ENCODE measurements at places on chromosomes 16 and 17.

DNA sequence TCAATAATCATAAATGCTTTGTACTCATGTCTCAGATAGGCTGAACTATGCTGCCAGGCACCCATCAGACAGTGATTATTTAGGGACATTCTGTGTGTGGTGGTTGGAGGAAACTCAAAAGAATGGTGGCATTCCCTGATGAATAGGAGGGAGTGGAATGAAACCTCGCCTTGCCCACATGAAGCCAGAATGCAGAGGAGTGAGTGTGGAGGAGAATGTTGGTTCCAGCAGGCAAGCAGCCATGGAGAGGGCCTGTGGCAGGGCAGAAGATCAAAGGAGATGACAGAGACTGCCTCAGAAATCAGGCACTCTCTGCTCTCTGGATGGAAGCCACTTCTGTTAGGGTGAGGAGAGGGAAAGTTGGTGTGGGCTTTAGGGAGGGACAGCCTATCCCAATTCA is 22.5 kb downstream of the KCTD19 start:
- no peak for DNase-seq

DNA sequence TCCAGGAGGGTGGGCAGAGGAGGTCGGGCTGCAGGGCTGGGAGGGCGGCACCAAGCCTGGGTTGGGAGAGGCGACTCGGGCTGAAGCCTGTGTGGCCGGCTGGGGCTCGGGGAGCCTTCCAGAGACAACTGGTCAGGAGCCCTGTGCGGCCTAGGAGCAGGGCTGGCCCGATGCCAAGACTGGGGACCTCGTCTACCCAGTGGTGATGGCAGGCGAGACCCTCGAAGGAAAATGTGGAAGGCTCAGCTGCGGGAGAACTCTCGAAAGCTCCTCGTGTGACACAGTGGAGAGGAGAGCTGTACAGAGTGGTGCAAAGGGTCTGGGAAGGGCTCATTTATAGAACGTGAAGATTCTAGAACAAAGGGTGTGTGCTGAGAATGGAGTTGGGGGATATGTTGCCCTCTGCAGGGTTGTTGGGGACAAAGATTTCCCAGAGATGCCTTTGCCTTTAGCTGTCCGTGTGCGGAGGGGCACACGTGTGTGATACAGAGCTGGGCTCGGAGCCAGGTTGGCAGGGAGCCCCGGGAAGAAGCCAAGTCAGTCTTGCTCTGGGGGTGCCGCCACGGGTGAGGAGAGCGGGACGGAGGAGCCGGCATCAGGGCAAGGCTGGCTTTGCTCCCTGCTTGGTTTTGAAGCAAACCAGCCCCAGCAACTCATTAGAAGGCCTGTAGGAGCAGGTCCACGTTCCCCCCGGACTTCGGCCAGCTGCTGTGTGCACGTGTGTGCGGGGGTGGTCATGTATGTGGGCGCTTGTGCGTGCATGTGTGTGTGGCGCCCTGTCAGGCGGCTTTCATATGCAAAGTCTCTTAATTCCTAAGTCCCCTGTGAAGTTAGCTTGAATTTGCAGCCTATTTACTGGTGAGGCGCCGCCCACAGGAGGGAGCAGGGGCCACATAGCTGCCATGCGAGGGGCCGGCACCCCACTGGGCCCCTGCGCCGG is 132.4 kb upstream of the CHMP6 start:
- DNase-seq, result no peak

DNA sequence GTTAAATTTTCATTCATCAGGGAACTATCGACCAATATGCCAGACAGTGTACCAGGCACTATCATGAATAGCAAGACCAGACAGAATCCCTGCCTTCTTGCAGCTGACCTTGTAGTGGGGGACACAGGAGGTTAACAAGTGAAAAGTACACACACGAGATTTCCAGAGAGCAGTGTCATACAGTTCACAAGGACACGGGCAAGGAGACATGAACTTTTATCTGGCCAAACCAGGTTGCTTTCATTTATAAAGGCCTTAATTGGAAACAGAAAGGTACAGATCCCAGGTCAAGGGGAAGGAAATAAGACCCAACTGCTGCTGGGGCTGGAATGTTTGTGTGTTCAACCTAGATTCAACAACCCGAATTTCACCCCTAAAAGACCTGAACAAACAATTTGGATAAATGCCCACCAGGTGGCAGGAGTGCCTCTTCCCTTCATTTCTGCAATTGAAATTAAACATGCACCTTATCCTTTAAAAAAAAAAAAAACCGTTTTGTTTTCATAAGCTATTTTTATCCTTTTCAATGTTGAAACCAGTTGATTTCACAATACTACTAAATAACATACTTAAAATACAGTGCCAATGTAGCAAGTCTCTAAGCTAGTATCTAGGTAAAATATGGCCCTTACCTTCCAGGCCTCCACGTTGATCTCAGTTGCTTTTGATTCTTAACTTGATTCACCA is 65.9 kb downstream of the EMP2 start:
- no peak for DNase-seq

GRCh38 chr17:17086585-17086984 is 44.3 kb downstream of the MPRIP start:
- DNase-seq, result no peak

- peak; percentile 87 for DNase-seq
Measured at GRCh38 chr17:81101614-81102306, 63.5 kb upstream of the PVALEF start.

DNA sequence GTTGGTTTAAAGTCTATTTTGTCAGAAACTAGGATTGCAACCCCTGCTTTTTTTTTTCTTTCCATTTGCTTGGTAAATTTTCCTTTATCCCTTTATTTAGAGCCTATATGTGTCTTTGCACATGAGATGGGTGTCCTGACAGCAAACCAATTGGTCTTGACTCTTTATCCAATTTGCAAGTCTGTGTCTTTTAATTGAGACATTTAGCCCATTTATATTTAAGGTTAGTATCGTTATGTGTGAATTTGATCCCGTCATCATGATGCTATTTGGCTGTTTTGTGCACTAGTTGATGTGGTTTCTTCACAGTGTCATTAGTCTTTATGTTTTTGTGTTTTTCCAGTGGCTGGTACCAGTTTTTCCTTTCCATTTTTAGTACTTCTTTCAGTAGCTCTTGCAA is 127.7 kb upstream of the ZNF267 start:
- no peak for DNase-seq

GRCh38 chr16:78024159-78024558 is 1.8 kb downstream of the CLEC3A start:
- no peak for DNase-seq

GRCh38 chr16:72199761-72200337 is 27.9 kb upstream of the PMFBP1 start:
- no peak for DNase-seq

- DNase-seq, result no peak
Measured at GRCh38 chr17:17024778-17025300, 17.4 kb upstream of the MPRIP start.

GRCh38 chr17:65017207-65017774 is 39.2 kb downstream of the GNA13 start:
- DNase-seq, result no peak

GRCh38 chr17:6501359-6501758 is 55.0 kb downstream of the PITPNM3 start:
- DNase-seq, result no peak

- DNase-seq, result no peak
Measured at GRCh38 chr16:11393366-11393765, 48.1 kb downstream of the RMI2 start.

- DNase-seq, result no peak
Measured at GRCh38 chr16:13038591-13038990, 137.2 kb downstream of the SHISA9 start.

GRCh38 chr17:79968116-79968515 is 67.6 kb downstream of the TBC1D16 start:
- DNase-seq, result no peak

DNA sequence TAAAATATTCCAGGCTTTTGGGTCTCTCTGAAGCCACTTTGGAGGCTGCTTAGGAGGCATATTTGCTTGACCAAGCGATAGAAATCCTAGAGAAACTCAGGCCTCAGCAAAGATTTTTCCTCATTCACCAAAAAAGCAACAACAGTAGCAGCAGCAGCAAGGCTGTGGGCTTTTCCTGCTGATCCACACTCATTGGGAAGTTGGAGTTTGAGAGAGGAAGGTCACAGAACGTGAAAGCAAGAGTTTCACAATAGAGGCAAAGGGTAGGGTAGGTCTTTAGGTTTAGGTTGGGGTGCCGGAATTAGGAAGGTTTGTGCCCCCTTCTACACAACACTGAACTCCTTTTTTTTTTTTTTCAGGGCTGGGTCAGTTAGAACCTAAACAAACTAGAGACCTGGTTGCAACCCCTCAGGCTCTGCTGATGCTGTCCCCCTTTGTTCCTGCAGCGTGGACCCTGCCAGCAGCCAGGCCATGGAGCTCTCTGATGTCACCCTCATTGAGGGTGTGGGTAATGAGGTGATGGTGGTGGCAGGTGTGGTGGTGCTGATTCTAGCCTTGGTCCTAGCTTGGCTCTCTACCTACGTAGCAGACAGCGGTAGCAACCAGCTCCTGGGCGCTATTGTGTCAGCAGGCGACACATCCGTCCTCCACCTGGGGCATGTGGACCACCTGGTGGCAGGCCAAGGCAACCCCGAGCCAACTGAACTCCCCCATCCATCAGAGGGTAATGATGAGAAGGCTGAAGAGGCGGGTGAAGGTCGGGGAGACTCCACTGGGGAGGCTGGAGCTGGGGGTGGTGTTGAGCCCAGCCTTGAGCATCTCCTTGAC is 2.0 kb downstream of the TMUB2 start:
- DNase-seq, result no peak
